ENCODE measurements at places on chromosomes 5 and 9.

- no peak for DNase-seq
These were observed 46.4 kb upstream of the CTNNA1 start for GRCh38 chr5:138706655-138707480.

- no peak for DNase-seq
These were observed 6.9 kb upstream of the GRPEL2 start for GRCh38 chr5:149338364-149338763.

- DNase-seq = no peak
These were observed 58.4 kb downstream of the SLC1A3 start for GRCh38 chr5:36664766-36665165.

GRCh38 chr9:88810826-88811225 is 180.4 kb upstream of the S1PR3 start:
- DNase-seq = no peak

GRCh38 chr9:98022447-98022846 is 34.1 kb upstream of the NANS start:
- no peak for DNase-seq

DNA sequence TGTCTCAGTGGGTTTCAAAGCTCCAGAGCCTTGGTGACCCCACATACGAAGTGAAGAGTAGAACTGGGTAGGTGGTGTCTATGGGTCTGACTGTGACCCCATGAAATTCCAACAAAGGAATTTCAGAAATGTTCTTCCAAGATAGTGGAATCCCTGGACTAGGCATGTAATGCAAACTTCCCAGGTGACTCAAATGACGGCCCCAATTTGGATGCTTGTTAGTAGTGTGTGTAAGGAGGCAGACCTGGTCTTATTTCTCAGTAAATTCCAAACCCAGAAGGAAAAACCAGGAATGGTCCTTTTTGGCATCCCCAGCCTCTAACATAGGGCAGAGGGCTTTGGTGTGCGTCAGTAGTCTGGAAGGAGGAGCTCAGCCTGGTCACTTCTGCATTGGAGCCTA is 43.6 kb upstream of the ABCA1 start:
- DNase-seq = no peak

GRCh38 chr9:110949081-110949480 is 89.2 kb downstream of the LPAR1 start:
- no peak for DNase-seq

DNA sequence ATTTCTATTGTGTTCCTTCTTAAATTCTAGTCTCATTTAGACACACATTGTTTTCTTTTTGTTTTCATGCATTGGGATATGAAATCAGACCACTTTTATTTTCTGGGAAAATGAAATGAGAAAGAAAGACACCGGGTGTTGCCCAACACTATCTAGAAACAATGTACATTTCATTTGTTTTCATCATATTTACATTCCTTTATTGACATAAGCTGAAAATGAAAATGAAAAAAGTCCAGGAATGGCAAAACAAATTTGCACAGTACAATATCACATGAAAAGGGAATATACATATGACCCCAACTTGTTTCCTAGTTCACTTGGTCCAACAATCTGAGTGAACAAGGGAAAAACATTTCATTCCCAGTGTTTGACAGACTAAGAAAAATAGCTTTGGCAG is 20.7 kb downstream of the IFNE start:
- DNase-seq = no peak

All from frontal cortex (tissue), 4 donors.